ENCODE measurements at places on chromosomes 5 and 9.
A peak's percentile ranks its signal among the peaks of the same experiment; 100 is the strongest.

GRCh38 chr5:131965826-131966415 is 20.5 kb upstream of the MEIKIN start:
- DNase-seq: no peak

DNA sequence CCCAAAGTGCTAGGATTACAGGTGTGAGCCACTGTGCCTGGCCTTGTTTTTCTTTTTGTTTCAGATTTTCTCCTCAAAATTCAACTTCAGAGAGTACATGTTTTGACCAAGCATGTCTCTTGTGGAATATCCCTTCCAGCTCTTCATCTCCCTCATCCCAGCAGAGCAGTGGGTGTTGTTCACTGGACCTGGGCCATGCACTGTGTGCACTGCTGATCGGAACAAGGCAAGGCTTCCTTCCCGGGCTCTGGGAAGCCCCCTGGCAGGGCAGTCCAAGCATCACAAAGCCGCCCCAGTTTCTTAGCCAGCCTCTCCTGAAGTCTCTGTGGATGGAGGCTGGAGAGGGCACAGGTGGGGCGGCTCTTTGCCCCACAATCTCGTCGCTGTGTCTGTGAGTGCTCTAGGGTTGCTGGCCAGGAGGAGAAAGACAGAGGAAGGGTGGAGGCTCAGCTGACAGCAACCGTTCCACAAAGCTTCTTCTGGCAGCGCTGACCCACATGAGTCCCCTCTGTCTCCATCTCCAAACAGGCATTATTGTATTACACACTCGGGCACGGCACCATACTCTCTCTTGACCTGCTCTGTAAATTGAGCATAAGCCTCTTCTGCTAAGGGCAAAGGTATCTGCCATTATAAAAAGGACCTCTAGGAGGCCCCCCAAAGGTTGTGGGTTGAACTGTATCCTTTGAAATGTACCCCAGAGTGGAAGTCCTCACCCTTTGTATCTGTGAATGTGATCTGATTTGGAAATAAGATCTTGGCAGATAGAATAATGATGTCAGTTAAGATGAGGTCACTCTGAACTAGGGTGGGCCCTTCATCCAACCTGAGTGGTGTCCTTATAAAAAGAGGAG is 89.6 kb downstream of the TARS1 start:
- no peak for DNase-seq

GRCh38 chr5:10556289-10556807 is 7.5 kb upstream of the ANKRD33B start:
- DNase-seq: peak; percentile 64

DNA sequence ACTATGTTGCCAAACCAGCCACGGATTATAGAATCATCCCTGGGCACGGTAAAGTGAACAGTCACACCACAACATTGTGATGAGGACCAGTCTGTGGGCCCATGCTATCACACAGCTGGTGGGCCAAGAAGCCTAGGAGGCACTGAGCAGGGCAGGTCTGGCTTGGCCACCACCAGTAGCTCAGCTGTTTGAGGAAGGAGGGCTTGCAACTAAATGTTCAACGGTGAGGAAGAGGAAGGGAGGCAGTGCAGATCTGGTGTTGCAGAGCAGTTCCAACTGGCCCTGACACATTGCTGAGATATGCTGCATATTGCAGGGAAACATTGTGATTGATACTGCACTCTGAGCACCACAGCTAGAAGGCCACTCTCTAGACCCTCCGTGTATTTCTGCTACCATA is 77.9 kb upstream of the ATG10 start:
- no peak for DNase-seq

- DNase-seq: no peak
Measured at GRCh38 chr5:67014957-67015400, 181.6 kb downstream of the CD180 start.

DNA sequence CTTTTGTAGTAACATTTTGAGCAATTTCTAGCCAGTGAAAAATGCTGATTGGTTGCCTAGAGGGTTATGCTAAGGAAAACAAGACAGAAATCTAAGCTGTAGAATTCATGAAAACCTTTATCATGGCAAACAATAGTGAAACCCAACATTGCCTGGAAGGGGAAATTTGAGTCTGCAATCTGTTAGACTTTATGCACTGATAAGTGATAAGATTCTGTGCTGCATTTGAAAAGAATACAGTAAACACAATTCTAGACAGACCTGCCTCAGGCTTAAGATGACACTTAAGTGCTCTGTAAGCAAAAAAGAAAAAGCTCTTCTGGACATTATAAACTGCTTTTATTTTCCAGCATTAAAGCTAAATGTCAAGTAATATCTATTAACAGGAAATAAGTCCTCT is 519.3 kb downstream of the ISL1 start:
- DNase-seq: no peak

DNA sequence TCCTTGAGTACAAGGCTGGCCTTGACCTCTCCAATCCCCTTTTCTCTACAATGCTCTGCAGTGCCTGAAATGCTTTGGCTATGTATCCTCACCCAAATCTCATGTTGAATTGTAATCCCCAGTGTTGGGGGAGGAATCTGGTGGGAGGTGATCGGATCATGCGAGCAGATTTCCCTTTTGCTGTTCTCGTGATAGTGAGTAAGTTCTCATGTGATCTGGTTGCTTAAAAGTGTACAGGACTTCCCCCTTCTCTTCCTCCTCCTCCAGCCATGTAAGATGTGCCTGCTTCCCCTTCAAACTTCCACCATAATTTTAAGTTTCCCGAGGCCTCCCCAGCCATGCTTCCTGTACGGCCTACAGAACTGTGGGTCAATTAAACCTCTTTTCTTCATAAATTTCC is 28.5 kb upstream of the AKNA start:
- no peak for DNase-seq

DNA sequence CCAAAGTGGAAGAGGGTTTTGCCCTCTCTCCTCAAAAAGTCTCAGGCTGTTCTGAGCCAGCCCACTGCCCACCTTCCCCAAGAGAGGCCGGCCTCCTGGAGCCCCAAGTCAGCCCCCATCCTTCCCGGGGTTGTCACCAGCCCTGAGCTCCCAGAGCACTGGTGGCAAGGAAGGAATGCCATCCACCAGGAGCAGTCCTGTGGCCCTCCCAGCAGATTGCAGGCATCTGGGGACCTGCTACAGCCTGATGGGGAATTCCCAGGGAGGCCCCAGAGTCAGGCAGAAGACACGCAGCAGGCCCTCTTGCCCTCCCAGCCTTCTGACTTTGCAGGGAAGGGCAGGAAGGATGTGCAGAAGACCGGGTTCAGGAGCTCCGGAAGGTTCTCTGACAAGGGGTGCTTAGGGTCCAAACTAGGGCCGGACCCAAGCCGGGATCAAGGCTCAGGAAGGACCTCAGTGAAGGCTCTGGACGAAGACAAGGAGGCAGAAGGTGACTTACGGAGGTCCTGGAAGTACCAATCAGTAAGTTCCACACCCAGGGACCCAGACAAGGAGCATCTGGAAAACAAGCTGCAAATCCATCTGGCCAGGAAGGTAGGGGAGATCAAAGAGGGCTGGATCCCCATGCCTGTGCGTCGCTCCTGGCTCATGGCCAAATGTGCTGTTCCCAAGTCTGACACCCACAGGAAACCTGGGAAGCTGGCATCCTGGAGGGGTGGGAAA is 3.7 kb downstream of the SPATA31E1 start:
- no peak for DNase-seq

GRCh38 chr9:130665431-130666392 is 1.3 kb downstream of the PRDM12 start:
- DNase-seq: no peak

GRCh38 chr5:111948092-111948841 is 191.3 kb upstream of the NREP start:
- peak; percentile 99 for DNase-seq

GRCh38 chr5:168793841-168794837 is 215.0 kb upstream of the PANK3 start:
- peak; percentile 89 for DNase-seq

- no peak for DNase-seq
Measured at GRCh38 chr5:8560776-8561175, 691.8 kb downstream of the MTRR start.

Data from AG10803 (cell line).